ENCODE measurements at places on chromosomes 3 and 15.

- peak; percentile 54 for DNase-seq
Measured at GRCh38 chr15:66941108-66941711, 124.2 kb upstream of the SMAD3 start.

- no peak for DNase-seq
Measured at GRCh38 chr3:58898513-58898912, 151.3 kb downstream of the CFAP20DC start.

DNA sequence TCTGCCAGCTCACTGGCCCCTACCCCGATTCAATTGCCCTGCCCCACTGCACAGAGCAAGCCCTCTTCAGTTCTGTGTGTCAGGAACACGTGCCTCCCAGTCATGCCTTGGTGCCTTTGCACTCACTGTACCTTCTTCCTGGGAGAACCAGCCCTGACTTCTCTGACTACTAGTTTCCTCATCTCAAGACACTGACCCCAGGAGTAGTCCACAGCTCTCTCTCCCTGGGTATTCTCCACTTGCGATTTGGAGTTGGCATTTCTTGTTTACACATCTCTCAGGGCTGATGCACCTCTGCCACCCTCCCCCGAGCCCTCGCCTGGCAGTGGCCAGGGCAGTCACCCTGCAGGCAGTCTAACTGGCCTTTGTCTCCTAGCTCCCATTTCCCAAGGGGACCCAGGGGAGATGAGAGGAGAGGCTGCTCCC lies 5.7 kb downstream of the CISH start:
- no peak for DNase-seq

- no peak for DNase-seq
Measured at GRCh38 chr3:159260049-159260662, 458.3 kb downstream of the MFSD1 start.

- no peak for DNase-seq
Measured at GRCh38 chr3:61901496-61901895, 340.1 kb downstream of the PTPRG start.

- DNase-seq, result no peak
Measured at GRCh38 chr3:188959013-188959412, 212.8 kb upstream of the TPRG1 start.

DNA sequence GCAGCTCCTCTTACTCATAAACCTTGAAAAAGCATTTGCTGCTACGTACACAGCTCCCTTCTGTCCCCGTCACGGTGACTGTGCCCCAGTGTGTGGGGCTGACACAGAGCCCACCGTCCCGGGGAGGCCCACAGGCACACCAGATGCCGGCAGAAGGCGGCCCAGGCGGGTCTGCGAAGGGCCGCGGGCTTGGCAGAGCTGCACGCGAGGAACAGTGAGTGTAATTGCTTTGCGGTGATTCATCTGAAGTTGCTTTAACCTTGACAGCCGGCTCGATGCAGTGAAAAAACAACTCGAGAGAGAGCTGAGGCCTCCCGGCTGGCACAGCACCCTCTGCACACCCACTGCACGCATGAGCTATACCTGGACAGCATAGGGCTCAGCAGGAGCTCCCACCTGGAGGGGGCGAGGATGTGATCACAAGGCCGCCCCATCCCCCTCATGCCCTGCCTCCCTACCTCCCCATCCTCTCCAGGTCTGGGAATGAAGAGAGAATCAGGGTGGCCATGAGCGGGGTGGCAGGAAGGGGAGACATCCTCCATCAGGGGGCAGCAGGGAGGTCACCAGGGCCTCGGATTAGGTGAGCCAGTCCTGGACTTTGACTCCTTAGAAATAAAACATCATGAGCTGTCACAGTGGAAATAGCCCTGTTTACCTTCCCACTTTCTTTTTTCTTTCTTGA lies 172.7 kb downstream of the MEGF11 start:
- peak; percentile 73 for DNase-seq

DNA sequence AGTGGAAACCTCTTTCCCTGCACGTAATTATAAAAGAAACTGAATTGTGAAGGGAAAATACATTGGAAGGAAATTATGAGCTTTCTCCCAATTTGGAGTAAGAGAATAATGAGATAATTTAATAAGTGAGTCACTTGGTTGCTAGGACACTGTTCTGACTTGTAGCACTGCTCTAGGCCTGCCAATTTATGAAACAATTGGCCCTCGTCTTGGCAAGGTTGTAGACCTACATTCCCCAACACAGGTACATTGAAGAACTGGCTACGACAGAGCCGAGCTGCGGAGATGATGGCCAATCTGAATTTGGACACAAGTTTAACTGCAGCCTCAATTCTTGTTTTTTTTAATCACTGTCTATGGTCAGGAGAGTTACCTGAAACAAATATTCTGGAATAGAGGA lies 674.1 kb downstream of the MECOM start:
- DNase-seq, result no peak

DNA sequence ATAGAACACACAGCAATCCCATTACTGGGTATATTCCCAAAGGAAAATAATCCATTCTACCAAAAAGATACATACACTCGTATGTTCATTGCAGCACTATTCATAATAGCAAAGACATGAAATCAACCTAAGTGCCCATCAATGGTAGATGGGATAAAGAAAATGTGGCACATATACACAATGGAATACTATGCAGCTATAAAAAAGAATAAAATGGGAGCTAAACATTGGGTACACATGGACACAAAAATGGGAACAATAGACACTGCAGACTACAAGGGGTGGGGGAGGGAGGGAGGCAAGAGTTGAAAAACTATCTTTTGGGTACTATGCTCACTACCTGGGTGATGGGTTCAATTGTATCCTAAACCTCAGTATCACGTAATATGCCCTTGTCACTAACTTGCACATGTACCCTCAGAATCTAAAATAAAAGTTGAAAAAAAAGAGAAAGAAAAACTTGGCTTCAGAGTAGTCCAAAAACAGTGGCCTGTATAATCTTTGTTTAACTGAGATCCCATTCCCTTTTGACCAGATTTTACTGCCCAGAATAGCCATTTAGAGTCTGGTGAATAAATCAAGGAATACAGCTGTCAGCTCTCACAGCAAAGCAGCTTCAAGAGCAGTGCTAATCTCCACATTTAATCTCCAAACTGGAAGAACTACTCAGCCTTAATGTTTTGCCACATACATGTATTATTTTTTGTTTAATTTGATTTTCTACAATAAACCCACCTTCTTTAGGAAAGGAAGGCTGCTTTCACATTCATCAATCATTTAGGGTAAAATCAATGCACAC lies 54.5 kb upstream of the XRN1 start:
- DNase-seq, result no peak

DNA sequence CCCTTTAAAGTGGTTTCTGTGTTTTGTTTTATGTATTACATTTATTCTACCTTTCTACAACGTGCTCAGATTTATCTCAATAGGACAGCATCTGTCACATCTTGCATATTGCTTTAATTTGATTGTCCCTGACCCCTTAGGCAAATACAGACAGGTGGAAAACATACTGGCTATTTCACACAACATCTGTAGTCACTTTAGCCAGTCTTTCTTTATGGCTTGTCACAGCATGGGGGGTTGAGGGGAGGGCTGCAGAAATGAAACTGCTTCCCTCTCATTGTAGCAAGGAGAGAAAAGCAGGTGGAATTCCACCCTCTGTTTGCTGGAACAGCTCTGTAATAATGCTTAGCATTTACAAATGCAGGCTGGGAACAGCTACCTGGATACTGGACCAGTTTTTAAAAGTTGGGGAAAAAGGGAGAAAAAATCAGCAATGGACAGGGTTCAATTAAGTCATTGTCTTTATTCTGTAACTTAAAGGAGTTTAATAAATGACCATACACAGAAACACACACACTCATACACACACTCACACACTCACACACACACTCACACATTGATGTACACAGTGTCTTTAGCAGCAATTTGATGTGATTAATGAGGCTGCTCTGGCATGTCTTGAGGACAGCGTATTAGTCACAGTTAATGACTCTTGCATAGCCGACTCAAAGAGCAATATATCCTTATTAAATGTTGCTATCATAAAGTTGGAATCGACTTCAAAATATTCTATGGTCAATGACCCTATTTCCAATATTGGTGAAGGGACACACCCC lies 283.7 kb upstream of the GBE1 start:
- DNase-seq, result no peak

DNA sequence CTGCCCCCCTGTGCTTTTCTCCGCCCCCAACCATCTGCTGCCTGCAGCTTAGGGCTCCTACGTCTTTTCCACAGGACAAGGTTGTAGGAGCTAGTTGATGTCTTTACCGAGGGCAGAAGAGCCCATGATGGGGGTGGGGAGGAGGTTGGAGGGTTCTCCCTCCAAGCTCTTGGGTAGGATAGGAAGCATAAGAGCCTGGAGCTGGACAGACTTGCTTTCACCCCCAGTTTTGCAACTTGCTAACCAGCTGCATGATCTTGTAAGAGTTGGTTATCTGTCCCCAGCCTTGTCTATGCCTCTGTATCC lies 856 bp downstream of the ABCF3 start:
- no peak for DNase-seq

GRCh38 chr3:122533931-122534334 lies 19.2 kb upstream of the KPNA1 start:
- DNase-seq, result peak; percentile 73

DNA sequence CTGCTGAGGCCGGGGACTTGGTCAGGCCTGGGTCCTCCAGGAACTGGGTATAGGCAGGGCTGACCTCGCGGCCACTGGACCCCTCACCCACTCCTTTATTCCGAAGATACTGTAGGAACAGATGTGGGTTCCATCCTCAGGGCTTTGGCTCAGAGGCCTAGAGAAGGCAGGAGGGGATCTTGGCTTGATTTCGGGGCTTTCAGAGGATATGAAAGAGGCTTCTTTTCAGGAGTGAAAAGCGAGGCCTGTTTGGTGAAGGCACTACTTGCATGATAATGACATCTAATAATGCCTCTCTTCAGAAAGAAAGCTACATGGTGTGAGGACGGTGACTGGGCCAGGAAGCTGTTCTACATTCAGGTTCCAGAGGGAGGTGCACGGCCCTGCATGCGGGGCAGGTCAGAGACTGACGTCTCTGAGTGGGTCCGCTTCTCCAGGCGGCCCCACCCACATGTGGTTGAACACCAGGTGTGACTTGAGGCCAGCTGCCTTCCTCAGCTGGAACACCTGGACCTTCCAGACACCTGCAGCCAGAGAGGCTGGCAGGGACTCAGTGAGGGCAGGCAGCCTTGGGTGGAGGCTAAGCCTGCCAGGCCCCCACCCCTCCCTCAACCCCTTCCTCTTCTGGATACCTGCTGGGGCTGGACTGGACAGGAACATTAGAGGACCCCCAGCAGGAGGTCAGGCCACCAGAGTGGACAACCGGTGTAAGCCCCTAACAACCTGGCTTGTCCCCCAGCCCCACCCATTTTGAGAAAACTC lies 31.1 kb upstream of the HHATL start:
- DNase-seq, result no peak

DNA sequence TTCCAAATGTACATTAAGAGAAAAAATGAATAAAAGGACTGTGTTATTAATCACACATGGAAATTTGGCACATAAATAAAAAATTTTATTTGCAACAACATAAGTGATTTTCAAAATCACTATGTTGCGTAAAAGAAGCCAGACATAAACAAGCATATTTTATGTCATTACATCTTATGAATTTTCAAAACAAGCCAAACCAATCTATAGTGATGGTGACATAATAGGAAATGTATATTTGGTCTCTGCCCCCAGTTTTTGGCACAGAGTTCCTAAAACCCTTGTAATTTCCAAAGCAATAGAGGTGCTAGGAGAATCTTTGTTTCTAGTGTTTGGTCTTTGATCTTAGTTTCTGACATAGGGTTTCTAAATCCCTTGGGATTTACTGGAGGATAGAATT lies 543.3 kb downstream of the ZBBX start:
- no peak for DNase-seq

- peak; percentile 93 for DNase-seq
Measured at GRCh38 chr15:69468241-69469121, 15.9 kb downstream of the RPLP1 start.

- no peak for DNase-seq
Measured at GRCh38 chr3:103644450-103644849, 1209.6 kb downstream of the ZPLD1 start.

GRCh38 chr3:53100818-53101466 lies 29.3 kb downstream of the RFT1 start:
- DNase-seq, result no peak

DNA sequence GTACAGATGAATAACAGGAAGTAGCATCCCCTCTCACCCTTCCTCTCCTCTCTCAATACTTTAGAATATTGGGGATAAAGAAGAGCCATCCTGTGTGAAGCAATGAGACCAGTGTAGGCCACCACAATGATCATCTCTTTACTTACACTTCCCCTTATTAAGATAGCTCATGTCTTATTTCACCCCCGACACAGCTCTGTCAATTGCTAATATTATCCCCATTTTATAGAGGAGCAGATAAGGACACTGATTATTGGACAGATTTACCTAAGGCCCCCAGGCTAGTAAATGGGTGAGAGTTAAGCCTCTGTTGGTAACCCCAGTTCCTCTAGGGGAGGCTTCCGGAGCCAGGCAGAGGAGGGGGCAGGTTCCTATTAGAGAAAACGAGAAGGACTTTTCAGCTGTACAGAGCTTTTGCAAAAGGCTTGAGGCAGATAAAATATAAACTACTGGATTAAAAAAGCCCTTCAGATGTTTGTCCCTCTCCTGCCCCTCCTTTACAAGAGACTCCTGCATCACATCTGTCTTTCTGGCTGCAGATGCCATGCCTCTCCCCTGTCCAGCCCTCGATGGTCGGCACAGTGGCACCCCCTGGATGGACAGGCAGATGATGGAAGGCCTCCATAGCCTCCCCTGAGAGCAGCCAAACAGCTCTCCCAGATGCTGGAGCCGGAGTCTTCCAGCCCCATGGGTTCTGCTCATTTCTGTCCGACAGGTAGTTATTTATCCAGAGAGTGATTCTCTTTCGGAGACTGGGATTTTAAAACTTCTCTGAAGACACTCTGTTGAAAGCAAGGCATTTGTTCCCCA lies 49.4 kb upstream of the LCTL start:
- DNase-seq, result no peak

- DNase-seq, result no peak
Measured at GRCh38 chr3:188126276-188126675, 27.7 kb upstream of the LPP start.

GRCh38 chr3:134609821-134610431 lies 40.9 kb downstream of the KY start:
- DNase-seq, result no peak

GRCh38 chr3:63370094-63370493 lies 92.0 kb downstream of the SYNPR start:
- no peak for DNase-seq

DNA sequence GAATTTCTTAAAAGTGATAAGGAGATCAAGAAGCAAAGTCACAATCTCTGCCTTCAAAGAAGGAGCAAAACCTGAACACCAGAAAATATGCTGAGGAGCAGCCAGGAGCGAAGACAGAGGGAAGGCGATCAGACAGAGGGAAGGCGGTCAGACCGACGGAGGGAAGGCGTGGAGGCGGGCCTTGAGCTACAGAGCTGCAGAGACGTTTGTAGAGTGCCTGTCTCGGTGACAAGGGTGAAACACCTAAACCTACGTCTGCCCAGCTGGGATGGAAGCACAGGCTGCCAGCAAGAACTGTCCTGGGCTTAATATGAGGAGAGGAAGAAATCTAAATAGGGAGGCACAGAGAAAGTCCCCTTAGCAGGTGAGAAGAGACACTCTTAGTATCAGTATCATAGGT lies 476.0 kb downstream of the OCA2 start:
- no peak for DNase-seq

GRCh38 chr15:99424978-99425656 lies 140.7 kb upstream of the MEF2A start:
- DNase-seq, result peak; percentile 72

Data from RWPE2 (cell line).